Activated CD4-positive, alpha-beta T cell treated with anti-CD3 and anti-CD28 coated beads, Interleukin-2, Interleukin-6, amounts not matched to agents 100 ng/mL and 50 ng/mL, durations not matched to agents 16 hours and 8 hours (primary cell): ENCODE measurements at places on chromosomes 2 and 18.

GRCh38 chr2:15009681-15010080, 377.2 kb downstream of the LRATD1 start:
- no peak for DNase-seq

- DNase-seq: peak; percentile 84
Measured at GRCh38 chr2:10654069-10654468, 35.7 kb downstream of the NOL10 start.

DNA sequence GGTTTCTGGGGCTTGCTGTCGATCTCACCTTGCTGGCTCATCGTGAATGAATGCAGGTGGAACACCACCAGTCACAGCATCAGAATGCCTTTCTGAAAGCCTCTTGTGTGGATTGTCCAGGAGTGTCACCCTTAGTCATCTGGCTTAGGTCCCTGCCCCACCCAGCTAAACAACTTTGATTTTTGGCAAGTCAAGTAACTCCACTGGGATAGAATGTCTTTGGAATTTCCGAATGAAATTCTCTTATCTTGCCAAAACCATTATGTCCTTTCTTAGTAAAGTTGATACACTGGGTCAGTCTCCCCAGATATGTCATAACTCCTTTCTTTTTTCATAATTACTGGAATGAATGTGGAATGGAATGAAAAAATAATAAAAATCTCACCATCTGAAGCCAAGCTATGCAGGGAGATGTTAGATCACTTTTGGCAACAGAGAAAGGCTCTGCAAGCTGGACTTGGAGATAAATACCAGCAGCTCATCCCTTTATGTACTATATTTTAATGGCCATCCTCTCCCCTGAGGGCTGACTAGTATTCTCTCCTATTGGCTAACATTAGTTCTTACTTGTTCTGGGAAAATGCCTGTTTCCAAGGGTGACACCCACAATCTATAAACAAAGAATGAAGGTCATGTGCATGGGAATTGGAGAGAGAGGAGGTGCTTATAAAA, 35.4 kb downstream of the INSIG2 start:
- no peak for DNase-seq

DNA sequence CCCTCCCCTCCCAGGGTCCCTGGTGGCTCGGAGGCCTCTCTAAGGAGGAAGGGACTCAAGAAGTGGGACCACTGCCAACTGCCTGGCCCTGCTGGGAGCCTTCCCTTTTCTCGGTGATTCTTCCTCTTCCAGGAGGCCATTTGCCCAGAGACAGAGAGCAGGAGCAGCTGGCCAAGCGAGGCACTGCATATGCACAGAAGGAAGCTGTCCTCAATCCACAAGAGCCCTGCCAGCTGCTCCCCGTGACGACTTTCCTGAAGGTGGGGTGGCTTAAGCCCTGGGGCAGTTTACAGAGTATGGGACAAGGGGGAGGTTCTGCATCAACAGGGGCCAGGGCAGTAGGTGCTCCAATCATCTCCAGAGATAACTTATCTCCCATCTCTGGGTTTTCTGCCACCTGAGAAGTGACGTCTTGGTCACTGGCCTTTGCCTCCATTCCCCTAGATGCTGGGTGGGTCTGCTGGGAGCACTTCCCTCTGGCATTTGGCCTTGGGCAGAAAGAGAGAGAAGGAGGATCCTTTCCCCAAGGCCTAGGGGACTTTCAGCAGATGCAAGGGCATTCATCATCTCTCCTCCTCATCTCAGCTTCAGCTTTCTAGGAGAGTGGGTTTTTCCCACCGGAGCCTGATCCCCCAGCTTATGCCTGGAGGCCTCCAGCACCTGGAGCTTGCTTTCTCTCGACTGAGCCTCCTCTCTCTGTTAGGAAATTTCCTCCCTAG, 28.5 kb downstream of the CIB4 start:
- DNase-seq: no peak

DNA sequence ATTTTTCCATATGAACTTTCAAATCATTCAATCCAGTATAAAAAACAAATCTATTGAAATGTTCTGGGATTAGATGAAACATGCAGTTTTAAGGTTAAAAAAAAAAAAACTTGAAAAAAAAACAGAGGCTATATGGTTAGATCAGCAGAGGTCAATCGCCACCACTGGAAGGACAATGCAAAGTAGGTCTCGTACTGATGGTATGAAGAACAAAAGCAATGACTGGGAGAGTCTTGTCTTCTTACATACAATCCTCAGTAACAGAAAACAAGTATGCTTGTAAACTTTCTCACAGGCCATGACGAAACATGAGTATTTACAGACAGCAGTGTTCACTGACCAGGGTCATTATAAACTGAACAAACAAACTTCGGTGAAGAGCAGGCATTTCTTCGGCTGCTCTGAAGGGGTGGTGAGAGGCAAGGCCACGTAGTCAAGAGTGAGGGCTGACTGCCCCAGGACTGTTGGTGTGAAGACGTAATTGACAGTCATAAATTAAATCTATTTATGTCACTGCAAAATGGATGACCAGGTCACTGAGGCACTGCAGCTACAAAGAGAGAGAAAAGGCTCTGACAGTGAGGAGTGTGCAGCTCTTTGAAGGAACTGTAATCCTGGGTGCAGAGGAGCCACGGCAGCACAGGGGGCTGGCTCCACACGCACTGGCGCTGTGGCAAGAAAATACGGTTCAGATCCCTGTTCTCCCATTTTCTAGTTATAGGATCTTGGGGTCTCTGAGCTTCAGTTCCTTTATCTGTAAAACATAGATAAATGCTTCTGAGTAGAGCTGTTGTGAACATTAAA, 60.0 kb downstream of the NXPH2 start:
- no peak for DNase-seq

GRCh38 chr2:191954451-191954850, 107.6 kb upstream of the CAVIN2 start:
- no peak for DNase-seq

GRCh38 chr2:19890104-19890503, 11.7 kb downstream of the TTC32 start:
- no peak for DNase-seq

GRCh38 chr2:159157361-159158209, 128.9 kb downstream of the WDSUB1 start:
- peak; percentile 15 for DNase-seq

- DNase-seq: no peak
Measured at GRCh38 chr2:206805887-206806607, 40.6 kb downstream of the FASTKD2 start.

DNA sequence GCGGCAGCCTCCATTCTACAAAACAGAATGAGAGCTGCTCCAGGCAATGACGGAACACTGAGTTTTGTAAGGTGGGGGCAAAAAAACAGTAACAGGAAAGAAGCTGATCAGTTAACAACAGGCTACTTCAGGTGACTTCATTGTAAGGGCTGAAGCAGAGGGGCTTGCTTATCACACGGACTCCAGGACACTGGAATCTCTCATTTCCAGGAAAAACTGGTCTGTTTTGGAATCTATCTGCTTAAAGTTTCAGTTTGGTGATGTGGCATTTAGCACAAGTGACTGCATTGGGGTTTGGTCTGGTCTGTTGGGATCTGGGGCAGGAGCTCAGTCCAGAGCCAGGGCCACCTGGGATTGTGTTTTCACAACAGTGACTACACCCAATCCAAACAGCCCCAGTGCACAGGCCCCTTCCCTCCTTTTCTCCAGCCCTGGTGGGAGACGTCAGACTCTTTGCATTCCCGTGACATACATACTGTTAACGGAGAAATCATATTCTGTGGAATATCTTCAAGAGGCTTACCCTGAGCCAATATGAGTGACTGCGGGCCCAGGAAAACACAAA, 14.1 kb downstream of the AMER3 start:
- no peak for DNase-seq

- no peak for DNase-seq
Measured at GRCh38 chr2:69132960-69133590, 120.1 kb downstream of the ANTXR1 start.

DNA sequence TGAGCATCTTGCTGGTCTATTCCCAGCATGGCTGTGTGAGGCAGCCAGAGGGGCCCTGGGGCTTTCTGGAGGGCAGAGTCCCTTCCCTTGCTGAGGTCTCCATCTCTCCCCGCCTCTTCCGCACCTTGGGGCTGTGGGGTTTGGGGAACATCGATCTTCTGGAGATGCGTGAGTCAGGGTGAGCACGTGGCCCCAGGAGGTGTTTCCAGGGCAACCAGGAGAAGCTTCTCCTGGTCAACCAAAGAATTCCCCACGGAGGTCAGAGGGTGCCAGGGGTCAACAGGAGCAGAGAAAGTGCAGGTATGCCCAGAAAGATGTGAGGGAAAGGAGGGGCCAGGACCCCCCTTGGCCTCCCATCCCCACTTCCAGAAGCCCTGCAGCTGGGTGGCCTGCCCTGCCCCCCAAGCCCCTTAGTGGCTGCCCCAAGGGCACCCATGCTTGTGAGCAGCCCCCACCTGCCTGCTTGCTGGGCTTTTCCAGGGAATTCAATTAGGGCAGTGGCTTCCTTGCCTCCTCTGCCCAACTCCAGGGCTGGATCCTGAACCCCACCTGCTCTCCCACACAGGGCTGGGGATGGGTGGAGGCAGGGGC, 2.8 kb upstream of the PROM2 start:
- no peak for DNase-seq

DNA sequence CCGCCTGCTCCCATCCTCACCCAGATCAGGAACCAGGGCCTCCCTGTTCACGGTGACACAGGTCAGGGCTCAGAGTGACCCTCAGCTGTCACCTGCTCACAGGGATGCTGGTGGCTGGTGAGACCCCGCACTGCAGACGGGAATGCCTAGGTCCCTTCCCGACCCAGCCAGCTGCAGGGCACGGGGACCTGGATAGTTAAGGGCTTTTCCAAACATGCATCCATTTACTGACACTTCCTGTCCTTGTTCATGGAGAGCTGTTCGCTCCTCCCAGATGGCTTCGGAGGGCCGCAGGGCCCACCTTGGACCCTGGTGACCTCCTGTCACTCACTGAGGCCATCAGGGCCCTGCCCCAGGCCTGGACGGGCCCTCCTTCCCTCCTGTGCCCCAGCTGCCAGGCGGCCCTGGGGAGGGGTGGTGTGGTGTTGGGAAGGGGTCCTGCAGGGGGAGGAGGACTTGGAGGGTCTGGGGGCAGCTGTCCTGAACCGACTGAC, 31.7 kb downstream of the GPC1 start:
- no peak for DNase-seq

GRCh38 chr2:138433995-138434951, 67.3 kb upstream of the SPOPL start:
- DNase-seq: no peak

- DNase-seq: peak; percentile 20
Measured at GRCh38 chr18:907115-907884, 2.6 kb downstream of the ADCYAP1 start.

DNA sequence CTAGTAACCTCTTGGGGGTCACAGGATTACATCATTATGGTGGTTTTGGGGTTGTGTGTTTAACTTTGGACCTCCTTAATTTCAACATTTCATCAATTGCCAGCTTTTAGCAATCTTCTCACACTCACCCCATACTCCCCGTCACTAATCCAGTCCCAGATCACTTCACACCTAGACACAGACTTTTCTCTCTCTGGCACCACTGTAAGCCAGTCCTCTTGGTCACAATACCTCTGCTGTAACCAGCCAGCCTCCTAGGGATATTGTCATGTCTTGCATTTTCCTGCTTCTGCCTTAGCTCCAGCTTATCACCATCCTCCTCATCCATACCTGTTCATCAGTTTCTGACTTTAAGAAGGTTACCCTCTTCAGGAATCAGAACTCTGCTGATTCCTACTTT, 1.6 kb upstream of the STK17B start:
- DNase-seq: no peak

DNA sequence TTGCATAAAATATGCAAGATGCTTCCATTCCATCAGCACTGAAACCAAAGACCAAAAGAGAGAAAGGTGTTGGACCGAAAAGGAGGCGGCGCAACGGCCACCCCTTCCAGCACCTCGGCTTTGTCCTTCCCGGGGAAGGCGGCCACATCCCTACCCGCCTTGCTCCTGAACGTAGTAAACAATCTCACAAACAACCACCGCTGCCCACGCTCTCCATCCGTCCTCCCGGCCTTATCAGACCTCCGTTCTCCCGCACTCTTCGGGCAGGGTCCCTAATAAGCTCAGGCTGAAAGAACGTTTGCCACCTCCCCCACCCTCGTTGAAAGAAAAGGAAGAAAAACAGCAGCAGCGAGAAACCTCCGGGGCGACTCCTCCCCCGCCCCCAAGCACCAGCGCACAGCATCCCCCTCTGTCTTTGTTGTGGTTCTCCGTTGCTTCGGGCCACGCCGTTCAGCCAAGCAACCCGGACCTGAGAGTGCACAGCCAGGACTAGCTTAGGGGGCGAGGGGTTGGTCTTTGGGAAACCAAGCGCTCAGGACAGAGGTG, 4.4 kb downstream of the EVX2 start:
- no peak for DNase-seq

DNA sequence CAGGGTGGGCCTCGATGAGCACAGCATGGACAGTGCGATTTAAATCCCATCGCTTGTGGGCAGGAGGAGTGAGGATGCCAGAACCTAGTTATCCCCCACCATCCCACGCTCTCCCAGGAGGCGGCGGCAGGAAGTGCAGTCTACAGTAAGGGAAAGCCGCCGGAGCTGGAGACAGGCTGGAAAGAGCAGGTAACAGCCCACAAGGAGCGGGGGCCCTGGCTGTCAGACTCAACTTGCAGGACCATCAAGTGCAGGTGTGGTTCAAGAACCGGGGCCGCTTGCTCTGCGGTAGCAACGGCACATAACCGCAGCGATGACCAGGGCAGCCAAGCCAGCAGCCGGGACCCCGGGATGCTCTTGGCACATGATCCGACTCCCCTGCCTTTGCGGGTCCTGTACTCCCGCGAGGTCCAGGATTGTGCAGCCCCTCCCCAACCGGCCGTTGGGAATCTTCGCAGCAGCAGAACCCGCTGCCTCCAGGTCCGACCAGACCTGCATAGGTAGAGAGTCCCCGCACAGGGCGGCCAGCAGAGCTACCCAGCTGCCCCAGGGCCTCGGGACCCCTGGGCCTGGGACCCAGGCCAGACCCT, 82.1 kb downstream of the BIN1 start:
- DNase-seq: no peak

DNA sequence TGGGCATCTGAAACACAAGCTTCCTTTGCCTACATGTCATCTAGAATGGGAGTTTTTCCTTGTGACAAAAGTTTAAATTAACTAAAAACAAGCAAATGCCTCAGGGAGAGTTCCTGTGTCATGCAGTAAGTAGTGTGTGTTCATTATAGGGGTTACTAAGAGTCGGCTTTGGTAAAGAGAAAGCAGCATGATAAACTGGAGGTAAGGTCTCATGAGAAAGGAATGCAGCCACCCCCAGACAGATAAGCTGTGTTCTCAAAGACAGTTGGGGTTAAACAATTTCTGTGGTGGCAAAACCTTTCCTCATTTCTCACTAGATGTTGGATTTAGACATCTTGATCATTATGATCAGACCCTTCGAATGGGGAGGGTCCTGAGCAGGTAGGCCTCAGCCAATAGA, 129.7 kb downstream of the MAP4K4 start:
- no peak for DNase-seq
